HTR-8/SVneo (cell line): ENCODE measurements at places on chromosomes 2 and 18.

GRCh38 chr2:185108588-185108987, 510.3 kb downstream of the ZNF804A start:
- DNase-seq = no peak

DNA sequence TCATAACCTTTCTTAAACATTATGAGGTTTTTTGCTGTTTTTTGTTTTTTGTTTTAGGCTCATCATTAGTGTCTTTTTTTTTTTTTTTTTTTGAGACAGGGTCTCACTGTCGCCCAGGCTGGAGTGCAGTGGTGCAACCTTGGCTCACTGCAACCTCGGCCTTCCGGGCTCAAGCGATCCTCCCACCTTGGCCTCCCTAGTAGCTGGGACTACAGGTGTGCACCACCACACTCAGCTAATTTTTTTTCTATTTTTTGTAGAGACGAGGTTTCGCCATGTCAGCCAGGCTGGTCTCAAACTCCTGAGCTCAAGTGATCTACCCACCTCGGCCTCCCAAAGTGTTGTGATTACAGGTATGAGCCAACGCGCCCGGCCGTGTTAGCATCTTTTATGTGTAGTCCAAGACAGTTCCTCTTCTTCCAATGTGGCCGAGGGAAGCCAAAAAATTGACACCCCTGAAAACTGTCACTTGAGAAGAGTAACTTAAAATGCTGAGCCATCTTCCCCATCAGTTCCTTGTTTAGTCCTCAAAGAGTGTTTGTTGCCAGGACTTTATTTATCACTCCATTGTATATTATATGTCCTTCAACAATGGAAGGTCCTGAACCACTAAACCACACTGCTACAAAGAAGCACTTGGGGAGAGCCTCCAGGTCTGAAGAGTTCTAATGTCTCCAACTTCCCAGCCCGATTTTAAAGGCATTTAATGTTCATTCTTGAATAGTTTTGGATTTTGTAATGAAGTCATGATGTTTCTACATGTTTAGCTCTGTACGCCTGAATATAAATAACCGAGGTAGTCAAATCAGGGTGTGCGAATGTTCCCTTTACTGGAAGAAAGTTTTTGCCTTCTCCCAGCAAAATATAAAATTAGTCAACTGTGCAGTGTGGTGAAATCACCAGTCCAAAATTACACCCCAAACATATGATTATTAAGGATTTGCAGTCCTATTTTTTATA, 26.4 kb downstream of the ZNF516 start:
- no peak for DNase-seq

DNA sequence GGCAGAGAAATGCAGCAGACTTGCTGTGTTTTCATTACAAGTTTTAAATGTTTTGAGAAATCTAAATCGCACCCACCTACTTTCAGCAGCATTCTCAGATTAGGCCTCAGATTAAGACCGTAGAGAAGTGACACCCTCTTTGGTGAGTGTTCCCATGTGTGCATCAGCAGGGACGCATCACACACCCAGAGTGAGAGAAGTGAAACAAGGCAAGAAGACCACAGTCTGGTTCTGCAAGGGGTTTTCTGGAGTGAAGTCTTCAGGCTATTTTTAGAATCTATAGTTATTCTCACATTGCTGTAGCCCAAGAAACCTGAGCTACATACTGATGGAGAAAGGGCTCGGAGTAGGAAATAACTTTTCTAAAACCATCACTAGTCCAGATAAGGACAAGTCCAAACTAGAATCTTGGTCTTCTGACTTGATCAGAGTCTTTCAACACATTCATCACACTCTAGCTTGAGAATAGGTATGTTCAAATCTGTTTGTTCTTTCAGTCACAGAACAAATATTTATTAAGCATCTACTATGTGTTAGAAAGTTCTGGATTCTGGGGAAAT, 1216.6 kb upstream of the PIK3C3 start:
- DNase-seq = no peak

GRCh38 chr2:229768235-229768634, 53.9 kb upstream of the DNER start:
- DNase-seq = no peak

DNA sequence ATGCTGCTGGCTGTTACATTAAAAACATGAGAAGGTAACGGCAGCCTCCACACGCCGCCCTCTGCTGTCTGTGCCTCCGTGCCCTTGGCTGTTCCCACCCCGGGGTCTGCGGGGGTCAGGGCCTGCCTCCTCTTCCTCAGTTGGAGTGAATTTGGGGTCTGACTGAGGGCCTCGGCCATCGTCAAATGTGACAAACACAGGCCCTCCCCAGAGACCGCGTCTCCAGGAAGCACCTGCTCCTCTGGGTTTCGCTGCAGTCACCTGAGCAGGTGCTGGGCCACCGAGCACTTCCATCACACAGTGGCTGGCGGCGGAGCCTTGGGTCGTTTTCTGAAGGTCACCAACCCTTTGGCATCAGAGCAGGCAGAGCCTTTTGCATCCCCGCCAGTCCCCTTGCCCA, 70.9 kb downstream of the NFATC1 start:
- no peak for DNase-seq

GRCh38 chr18:36264283-36264682, 33.2 kb upstream of the FHOD3 start:
- DNase-seq = no peak

- no peak for DNase-seq
Observed at GRCh38 chr18:23226930-23227725, 91.8 kb downstream of the CABLES1 start.

DNA sequence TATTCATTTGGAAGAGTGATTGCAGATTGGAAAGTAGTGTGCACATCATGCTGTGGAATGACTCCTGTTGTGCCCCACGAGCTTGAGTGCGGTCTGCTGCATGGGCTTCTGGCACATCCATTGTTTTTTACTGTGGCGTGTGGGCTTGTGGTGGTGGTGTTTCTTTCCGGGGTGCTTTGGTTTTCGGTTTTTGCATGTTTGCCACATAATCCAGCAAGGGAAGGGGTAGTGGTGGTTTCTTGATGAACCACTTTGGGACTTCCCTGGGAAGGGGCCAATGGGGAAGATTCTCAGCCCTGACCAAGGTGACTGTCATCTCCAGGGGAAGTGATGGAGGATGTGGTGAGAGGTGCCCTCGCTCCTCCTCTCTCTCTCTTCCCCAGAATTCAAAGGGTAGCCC, 57.0 kb downstream of the COA5 start:
- no peak for DNase-seq

DNA sequence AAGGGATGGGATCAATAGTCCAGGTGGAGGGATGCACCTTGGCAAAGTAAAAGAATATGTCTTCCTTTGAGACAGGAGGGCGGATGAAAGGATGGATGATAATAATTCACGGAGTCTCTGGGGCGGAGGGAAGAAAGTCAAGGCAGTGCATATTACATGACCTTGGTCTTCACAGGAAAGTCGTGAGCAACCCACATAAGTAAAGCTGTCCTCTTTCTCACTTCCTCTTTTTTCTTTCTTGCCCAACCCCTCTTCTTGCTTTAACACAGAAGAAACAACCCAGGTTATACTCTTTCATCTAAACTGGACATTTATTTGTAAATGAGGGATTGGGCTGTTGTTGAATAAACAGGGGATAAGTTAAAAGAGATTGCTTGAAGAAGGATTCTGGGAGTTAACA, 168.7 kb upstream of the SKOR2 start:
- no peak for DNase-seq

- no peak for DNase-seq
Observed at GRCh38 chr2:60861736-60862135, 19.6 kb upstream of the REL start.

GRCh38 chr2:142031656-142032055, 99.2 kb downstream of the LRP1B start:
- no peak for DNase-seq

GRCh38 chr2:85134255-85134895, 1.2 kb downstream of the TCF7L1 start:
- no peak for DNase-seq

- DNase-seq = no peak
Observed at GRCh38 chr2:85435981-85436835, 17.7 kb downstream of the SH2D6 start.

DNA sequence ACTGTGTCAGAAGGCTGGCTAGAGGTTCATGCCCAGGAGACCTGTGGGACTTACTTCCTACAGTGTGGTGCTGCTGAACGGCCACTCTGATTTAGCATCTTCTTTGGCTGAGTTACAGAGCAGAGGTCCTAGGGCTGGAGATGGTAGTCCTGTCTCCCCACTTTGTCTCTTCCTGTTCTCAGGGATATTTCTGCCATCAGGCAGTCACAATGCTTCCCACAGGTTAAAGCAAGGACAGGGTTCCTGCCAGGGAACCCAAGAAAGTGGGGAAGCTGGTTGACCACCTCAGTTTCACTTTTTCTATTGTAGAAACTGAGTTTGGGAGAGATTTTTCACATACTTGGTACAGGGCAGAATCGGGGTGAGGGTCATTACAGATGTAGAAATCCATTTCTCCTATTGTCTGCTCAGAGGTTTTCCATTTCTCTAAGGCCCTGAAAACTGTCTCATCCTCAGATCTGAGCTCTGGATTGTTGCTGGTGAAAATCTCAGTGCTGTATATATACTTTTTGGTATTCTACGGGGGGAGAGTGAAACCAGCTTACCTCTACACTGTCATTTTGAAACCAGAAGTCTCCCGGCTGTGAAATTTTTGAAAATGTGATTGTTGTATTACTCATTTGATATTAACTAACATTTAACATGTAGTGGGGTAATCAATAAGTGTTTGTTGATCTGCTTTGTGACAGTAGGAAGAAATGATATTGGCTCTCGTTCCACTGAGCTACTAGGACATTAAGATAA, 37.0 kb upstream of the MEP1B start:
- DNase-seq = no peak

DNA sequence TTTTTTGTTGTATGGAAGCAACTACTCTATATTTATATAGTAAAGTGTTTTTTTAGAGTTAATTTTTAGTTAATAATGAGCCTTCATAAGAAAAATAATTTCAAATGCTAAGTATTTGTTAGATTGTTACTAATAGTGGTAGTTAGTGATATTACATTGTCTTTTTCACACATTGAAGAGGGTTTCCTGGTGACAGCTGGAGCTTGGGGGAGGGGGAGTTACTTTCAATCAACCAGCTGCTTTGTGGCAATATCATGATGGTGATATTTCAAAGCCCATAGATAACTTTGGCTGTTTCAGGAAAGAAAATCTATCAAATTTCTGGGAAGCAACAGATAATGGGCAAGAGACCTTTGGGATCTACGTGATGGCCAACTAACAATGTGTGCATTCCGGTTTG, 4.1 kb downstream of the RHBDD1 start:
- DNase-seq = no peak

GRCh38 chr2:169082995-169083394, 13.6 kb downstream of the DHRS9 start:
- DNase-seq = no peak

DNA sequence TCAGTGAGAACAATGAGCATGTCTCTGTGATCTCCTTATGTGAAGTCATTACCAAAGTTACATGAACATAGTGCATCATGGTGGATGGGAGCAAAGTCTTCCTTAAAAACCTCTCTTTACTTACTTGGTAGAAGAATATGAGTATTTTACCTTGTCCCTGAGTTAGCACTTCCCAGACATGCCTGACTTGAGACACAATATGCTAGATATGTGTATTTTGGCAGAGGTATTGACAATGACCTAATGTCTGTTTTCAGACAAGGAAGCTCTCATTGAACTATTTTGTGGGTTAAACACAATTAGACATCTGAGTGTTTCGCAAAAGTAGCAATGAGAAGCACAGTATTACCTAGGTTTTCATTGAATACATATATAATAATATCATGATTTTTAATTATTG, 99.1 kb upstream of the MC4R start:
- DNase-seq = no peak

- no peak for DNase-seq
Observed at GRCh38 chr2:189641590-189641989, 19.7 kb upstream of the ASNSD1 start.

DNA sequence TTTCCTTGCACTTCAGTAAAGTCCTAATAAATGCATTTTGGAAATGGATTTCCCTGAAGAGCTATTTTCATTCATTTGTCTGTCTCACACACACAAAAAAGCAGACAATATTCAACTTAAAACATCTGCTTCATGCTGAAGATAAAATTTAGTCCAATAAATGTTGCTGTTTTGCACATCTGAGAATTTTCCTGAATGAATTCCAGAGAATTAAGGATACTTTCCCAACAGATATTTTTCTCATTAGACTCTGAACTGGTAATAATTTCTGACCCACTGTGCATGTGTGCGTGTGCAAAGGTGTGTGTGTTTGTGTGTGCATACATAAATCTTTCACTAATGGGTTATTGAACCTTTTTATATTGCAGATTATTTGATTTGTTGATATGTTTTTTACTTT, 390.2 kb upstream of the TMEFF2 start:
- no peak for DNase-seq

DNA sequence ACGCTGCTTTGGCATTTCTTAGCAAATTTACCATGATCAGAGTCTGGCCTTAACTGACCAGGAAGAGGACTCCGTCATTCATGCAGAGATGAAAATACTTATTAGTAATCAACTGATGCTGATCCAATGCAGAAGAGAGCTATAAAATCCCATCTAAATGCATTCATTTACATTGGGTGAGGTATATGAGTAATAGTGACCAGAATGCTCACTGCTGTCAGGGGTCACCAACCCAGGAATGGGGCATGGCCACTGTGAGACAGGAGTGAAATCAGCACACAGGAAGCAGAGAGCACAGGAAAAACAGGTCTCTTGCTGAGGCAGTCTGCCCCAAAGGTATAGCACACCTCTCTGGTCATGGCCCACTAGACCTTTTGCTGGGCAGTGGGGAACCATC, 68.1 kb upstream of the TMEM247 start:
- DNase-seq = no peak

GRCh38 chr2:127084611-127085316, 22.2 kb downstream of the BIN1 start:
- no peak for DNase-seq

DNA sequence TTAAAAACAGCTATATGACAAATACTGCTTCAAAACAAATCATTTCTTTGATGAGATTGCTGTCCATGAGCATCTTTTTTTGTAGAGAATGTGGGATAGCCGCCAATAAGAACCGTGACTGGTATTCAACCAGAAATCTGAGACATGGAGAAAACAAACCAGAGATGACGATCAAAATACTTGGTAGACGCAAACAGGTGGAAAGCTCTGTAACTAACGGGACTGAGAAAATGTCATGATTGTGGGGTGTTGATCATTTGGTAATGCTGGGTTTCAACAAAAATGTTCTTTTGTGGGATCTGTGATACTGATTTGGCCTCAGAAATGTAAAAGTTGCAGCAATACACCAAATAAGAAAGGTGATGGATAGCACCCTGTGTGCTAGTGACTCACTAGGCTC, 364.8 kb downstream of the NYAP2 start:
- DNase-seq = no peak

DNA sequence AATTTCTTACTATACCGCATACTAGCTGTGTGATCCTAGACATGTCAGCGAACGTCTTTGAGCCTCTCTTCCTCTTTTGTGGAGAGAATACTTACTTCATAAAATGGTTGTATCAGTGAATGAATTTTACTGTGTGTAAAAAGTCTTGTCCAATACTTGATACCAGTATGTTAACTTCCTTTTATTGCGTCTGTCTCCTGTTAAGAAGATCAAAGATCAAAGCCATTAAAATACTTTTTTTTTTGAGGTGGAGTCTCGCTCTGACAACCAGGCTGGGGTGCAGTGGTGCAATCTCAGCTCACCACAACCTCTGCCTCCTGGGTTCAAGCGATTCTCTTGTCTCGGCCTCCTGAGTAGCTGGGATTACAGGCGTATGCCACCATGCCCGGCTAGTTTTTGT, 33.2 kb downstream of the ERLEC1 start:
- no peak for DNase-seq

- no peak for DNase-seq
Observed at GRCh38 chr2:156423674-156424282, 12.4 kb upstream of the GPD2 start.

GRCh38 chr2:206257861-206258260, 16.6 kb upstream of the ZDBF2 start:
- no peak for DNase-seq
